ENCODE measurements at places on chromosomes 12 and 14. TPM values are rescaled to one million over a fixed set of nuclear protein-coding genes. Genes with fewer than 3 reads are reported as not detected.

- no peak for DNase-seq
These were observed 150.9 kb downstream of the MED13L start for GRCh38 chr12:116126610-116127009.

GRCh38 chr14:90193925-90194324 is 62.4 kb upstream of the PSMC1 start:
- no peak for DNase-seq

DNA sequence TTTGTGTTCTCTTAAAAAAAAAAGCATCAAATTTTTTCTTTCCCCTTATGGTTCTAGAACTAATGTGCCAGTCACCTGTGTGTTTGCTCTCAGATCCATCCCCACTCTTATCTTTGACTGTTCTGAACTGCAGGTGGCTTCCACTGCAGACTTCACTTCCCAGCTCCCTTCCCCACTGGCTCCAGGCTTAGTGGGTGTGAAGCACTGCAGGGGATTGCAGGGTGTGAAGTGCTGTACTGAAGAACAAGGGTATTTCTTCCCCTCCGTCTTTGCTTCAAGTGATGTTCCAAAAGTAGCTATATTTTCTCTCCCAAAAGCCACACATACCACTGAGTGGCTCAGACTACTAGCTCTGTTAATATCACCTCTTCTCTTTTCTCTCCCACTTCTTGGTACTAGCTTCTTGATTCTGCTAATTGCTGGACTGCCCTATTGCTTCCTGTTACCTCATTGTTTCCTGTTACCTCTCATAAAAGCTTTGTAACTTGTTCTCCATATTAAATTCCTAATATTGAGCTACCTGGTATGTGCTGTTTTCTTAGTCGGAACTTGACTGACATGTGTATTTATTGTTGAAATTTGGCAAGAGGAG is 115.4 kb upstream of the PRICKLE1 start:
- DNase-seq: no peak

DNA sequence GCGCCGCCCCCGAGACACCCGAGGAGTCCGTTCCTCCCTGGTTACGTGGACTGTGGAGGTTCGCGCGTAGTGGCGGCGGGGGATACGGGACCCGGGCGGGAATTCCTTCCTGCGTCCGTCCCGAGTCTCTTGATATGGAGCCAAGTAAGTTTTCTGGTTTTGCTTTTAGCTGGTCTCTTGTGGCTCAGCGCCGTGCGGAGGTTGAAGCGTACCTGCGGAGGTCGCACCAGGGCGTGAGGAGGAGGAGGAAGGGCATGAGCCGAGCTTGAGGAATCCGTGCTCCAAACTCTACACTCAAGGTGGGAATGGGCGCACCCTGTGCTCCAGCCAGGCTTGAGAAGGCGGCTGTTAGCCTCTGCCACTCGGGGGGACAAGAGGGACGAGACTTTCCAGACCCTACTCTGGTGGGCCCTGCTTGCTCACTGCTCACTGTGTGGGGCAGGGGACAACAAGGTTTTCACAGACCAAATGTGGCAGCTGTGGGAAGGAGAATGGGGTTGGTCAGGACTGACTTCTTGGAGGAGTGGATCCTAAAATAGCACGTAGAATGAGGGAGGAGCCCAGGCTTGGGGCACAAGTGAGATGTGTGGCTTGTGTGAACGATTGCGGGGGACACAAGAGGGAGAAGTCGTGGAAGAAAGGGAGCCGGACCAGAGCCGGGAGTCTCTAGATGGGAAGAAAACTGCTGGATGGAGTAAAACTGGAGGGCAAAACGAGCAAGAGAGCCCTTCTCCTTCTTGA is 577 bp downstream of the ATG101 start:
- no peak for DNase-seq

GRCh38 chr12:85155791-85156190 is 119.6 kb downstream of the LRRIQ1 start:
- DNase-seq: no peak

- no peak for DNase-seq
These were observed 118.7 kb downstream of the KSR2 start for GRCh38 chr12:117850048-117850447.

- no peak for DNase-seq
These were observed 5.1 kb downstream of the SLC4A8 start for GRCh38 chr12:51429700-51430099.

- no peak for DNase-seq
These were observed 12.7 kb upstream of the NOXRED1 start for GRCh38 chr14:77436042-77436441.

GRCh38 chr14:50750323-50750722 is 80.6 kb downstream of the NIN start:
- DNase-seq: no peak

DNA sequence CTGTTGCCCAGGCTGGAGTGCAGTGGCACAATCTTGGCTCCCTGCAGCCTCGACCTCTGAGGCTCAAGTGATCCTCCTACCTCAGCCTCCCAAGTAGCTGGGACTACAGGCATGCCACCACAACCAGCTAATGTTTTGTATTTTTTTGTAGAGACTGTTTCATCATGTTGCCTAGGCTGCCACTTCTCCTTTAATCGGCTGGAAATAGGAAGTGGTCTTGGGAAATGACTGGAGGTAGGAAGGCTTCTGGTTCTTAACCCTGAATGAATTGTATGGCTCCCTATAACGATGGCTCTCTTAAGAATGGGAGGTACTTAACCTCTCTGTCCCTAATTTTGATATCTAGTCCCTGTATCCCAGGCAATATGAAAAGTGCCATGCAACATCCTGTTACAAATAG is 113.9 kb upstream of the USP15 start:
- no peak for DNase-seq

DNA sequence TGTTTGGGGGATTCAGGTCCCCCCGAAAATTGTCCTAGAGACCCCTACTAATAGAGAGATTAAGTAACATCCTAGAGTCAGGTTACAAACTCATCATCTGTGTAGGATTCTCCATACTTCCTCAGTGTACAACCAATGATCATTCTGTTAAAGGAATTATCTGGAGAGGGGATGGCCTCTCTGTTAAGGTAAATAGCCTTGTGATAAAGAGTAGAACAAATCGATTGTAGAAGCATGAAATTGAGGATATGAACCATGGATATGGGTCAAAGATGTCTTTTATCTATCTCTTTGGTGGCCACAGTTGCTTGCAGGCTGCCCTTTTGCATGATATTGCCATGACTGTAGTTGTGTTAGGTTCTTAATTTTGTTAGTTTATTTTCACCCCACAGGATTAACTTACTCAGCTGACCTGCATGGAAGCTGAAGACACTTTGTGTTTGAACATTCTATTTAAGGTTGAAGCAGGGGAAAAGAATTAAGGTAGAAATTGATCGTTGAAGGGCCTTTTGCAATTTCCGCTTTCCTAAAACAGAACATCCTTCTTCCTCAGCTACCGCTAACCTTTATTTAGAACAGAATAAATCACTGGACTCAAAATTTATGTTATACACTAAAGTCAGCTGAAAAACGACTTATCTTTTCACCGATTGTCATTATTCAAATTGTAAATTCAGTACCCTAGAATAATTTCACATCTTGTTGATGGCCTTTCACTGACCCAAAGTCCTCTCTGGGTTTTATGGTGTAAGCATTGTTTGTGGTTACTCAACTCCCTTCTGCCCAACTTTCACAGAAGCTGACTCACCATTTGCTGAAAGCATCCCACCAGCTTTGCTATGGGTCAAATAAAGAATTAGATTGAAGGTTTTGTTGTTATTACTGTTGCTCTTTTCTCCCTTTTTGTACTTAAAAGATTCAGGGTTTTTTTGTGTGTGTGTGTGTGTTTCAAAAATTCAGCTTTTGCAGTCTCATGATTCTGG is 52.3 kb downstream of the IRAK3 start:
- DNase-seq: no peak

GRCh38 chr14:105052110-105052458 is 13.1 kb downstream of the GPR132 start:
- no peak for DNase-seq

DNA sequence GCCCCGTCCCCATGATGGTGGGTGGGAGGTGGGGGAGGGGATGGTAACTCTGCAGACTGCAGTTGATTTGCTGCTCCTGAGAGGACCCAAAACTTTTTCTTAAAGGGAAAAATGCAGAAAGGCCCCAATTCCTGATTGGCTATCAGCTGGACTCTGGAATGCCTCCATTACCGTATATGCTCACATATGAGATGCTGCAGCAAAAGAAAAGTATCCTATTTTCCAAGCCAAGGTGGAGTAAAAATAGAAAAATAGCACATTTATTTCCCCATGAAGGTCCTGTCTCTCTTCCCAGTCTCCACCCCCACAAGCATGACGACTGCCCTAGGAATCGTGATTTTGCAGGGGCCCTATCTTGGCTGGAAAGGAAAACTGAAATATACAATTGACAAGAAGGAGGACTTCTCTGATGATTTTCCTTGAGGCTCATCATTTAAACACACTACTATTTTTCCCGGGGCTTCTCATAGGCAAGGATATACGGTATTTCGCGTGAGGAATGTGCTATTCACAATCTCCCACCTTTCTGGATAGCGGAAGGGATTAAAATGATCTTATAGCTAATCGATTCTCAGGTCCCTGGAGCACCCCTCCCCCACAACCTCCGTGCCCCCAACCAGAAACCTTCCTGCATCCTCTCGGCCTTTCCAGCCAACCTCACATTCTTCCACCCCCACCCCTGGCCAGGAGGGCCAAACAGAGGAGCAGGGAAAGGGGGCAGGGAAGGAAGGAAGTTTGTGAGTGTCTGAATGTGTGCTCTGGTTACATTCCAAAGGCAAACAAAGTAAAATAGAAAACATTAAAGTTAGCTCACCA is 138.9 kb upstream of the CCND2 start:
- DNase-seq: no peak

- DNase-seq: no peak
These were observed 38.7 kb downstream of the MAP1LC3B2 start for GRCh38 chr12:116597886-116598285.

DNA sequence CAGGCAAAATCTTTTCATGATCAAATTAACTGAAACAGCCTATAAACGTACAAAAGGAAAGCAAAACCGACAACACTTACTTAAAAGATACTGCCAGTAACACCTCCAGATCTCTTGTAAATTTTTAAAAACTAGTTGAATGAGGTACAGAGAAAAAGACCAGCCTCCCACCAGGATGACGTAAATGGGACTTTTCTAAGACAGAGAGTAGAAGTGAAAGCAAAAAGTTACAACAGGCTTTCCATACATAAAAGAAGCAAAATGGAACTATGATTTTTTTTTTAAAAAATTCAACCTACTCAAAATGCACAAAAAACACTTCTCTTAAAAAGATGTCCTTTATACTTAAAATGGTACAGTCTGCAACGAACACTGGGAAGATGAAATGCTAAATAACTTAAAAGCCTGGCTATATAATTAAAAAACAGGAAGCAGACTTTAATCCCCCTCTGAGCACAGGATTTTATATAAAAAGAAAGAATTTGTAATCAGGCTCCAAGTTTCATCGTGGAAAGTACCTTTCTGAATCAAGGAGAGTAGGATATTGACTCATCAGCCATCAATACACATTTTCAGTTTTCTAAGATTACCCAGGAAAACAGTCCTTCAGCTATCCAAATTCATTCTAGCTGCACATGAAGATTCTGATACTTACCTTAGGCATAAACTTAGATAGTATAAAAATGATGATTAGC is 14.2 kb upstream of the MYO1A start:
- DNase-seq: no peak

DNA sequence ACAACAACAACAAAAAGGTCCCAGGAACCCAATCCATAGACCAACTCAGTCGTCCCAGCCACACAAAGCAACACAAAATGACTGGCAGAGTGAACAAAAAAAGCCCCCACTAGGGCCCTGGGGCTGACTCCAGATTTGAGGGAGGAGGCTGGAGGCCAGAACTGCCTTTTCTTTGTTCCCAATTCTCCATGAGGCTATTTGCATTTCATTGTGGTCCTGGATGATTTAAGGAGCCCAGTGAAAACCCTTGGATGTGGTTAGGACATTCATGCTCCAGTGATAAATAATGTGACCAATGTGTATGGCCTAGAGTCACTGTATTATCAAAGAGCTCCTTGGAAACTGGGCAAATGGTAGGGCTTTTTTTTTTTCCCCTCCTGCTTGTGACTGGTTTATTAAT is 192.9 kb downstream of the NUAK1 start:
- no peak for DNase-seq

- DNase-seq: no peak
These were observed 690.9 kb upstream of the FBXO33 start for GRCh38 chr14:40122968-40123648.

- no peak for DNase-seq
These were observed 763.9 kb upstream of the MGAT4C start for GRCh38 chr12:87020071-87020470.

DNA sequence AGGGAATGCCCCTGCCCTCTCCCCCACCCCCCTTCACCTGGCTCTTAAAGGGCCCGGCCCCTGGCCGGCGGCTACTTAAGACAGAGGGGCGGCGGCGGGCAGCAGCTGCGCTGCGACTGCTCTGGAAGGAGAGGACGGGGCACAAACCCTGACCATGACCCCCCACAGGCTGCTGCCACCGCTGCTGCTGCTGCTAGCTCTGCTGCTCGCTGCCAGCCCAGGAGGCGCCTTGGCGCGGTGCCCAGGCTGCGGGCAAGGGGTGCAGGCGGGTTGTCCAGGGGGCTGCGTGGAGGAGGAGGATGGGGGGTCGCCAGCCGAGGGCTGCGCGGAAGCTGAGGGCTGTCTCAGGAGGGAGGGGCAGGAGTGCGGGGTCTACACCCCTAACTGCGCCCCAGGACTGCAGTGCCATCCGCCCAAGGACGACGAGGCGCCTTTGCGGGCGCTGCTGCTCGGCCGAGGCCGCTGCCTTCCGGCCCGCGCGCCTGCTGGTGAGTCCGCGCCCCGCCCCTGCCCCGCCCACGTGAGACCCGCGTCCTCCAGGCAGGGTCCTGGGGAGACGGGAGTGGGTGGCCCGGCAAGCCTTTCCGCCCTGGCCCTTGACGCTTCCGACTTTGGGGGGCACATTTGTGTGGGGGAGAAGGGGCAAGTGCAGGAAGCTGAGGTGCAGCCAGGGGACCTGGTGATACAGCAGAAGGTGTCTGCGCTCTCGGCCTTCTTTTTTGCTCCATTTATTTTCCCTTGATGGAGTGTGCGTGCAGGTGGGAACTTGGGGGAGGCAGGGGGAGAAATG is at the start of gene IGFBP6:
Gene IGFBP6, plus strand, starts transcription at position 104 of the 790 bp plus-strand sequence. Its CDS starts 51 bp downstream, at position 155.
- peak; percentile 83 for DNase-seq

PTGER2 gene
- total RNA-seq: 5.3 TPM

SYCP3 gene
- 0.64 TPM for total RNA-seq

DIO3 gene
- total RNA-seq: 0.67 TPM

MYH6 gene
- 3.4 TPM for total RNA-seq

ERBB3 gene
- 60.7 TPM for total RNA-seq

DICER1 gene
- total RNA-seq: 71.1 TPM

KLRC3 gene
- total RNA-seq: not detected

LAG3 gene
- total RNA-seq: 1.5 TPM

C1QL4 gene
- total RNA-seq: not detected

SCNN1A gene
- 199 TPM for total RNA-seq

PTPRQ gene
- 9.8 TPM for total RNA-seq

COX8C gene
- not detected for total RNA-seq

AICDA gene
- total RNA-seq: 0.75 TPM

KRT82 gene
- total RNA-seq: not detected
